ENCODE measurements at places on chromosomes 16 and 17.

GRCh38 chr17:304461-304860, 48.1 kb downstream of the RPH3AL start:
- no peak for DNase-seq

DNA sequence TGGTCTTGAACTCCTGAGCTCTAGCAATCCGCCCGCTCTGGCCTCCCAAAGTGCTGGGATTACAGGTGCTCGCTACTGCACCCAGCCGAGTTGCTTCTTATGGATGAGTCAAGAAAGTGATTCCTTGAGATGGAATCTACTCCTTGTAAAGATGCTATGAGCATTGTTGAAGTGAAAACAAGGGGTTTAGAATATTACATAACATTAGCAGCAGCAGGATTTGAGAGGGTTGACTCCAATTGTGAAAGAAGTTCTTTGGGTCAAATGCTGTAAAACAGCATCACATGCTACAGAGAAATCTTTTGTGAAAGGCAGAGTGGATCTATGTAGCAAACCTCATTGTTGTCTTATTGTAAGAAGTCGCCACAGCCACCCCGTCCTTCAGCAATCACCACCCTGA, 72.7 kb downstream of the NT5M start:
- DNase-seq: no peak

GRCh38 chr17:69065113-69065512, 4.4 kb upstream of the ABCA9 start:
- no peak for DNase-seq

- no peak for DNase-seq
Observed at GRCh38 chr17:81304196-81305015, 9.3 kb upstream of the SLC38A10 start.

DNA sequence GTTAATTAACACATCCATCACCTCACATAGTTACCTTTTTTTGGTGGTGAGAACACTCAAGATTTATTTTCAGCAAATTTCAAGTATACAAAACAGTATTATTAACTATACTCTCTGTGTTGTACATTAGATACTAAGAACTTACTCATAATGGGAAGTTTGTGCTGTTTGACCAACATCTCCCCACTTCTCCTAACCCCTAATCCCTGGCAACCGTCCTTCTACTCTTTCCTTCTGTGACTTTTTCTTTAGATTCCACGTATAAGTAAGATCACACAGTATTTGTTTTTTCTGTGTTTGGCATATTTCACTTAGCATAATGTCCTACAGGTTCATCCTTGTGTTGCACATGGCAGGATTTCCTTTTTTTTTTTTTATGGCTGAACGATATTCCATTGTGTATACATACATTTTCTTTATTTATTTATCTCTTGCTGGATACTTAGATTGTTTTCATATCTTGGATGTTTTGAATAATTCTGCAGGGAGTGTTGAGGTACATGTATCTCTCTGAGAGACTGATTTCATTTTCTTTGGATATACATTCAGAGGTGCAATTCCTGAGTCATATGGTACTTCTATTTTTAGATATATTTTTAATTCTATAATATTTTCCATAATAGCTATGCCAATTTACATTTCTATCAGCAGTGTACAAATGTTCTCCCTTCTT, 19.0 kb downstream of the PPM1D start:
- no peak for DNase-seq

GRCh38 chr16:24013864-24014645, 178.3 kb downstream of the PRKCB start:
- peak; percentile 70 for DNase-seq

DNA sequence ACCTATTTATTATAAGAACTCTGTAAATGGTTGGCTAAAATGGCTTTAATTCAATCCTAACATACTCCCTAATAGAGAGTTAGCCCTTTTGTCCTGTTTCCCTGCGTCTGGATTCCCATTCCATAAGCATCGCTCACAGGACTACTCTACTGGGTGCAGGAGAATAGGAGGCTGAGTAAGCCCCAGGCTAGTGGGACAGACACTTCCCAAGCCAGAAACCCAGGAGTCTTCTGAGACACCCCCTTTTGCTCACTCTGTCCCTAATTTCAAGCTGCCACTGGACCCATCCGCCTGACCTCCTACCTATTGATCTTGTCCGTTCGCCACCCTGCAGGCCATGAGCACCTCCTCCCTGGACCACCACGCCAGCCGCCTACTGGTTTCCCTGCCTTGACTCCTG, 16.7 kb upstream of the TOB1 start:
- no peak for DNase-seq

DNA sequence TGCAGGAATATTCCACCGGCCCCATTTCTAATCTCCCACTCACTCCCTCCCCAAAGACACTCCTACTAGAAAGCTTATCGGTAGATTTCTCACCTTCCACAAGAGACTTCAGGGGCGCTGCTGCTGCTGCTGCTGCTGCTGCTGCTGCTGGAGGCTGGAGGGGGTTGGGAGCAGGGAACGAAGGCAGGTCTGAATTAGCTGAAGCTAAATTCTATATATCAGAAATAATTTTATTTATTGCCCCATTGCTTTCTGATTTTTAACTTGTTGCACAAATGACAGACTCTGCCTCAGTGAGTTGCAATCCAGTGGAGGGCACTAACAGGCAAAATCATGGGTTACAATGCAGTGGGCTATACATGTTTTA, 25.8 kb upstream of the HLF start:
- DNase-seq: no peak

DNA sequence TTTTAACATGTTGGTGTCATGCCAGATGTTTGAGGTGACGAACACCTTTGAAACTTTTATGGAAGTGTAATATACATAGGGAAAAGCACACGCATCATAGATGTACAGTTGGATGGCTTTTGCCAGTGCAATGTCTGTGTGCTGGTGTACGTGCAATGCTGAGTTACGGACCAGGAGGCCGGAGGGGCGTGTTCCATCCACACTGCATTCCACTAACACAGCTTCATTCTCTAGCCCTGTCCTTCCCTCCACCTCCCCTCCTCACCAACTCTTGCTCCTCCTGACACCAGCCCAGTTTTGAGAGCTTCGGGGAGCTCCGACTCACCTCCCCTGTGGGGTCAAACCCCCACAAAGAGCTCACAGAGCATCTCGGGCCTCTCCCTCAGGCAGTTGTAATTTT, 358.8 kb downstream of the C16orf95 start:
- DNase-seq: no peak

- DNase-seq: no peak
Observed at GRCh38 chr16:11280616-11281522, at the start of gene PRM1. Gene PRM1 (minus strand): TSS chr16:11281330. CDS start chr16:11281238, 92 bp downstream.

DNA sequence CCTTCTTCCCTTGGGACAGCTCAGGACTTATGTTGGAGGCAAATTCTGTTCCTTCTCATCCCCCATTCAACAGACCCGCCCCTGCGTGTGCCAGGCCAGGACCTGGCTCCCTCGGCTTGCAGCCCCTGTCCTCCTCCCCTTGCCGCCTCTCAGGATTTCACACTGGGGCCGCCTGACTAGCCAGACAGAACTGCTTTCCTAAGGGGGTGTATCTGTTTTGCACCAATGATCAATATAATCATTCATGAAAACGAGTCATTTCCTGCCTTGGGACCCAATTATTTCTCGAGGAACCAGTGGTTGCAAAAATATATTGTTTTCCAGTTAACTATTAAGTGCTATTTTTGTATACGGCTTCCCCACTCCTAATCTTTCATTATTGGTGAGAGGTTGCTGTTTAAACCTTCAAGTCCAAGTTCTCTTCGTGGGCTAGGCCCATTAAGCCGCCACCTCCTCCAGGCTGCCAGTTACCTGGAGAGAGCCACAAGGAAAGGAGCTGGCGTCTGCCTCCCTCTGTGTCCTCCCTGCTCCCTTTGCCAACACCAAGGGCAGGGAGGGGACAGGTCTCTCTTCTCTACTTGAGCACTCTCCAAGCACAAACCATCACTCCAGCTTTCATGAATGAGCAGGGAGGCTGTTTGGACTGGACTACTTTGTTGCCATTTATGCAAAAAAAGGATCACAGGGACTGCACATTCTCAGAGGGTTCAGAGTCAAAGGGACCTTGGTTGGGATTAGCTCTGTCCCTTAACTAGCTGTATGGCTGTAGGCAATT, 8.9 kb downstream of the DCAKD start:
- no peak for DNase-seq

GRCh38 chr16:2508722-2509400, 4.9 kb upstream of the ATP6V0C start:
- DNase-seq: no peak

- no peak for DNase-seq
Observed at GRCh38 chr17:66945147-66945835, 19.2 kb upstream of the CACNG4 start.

DNA sequence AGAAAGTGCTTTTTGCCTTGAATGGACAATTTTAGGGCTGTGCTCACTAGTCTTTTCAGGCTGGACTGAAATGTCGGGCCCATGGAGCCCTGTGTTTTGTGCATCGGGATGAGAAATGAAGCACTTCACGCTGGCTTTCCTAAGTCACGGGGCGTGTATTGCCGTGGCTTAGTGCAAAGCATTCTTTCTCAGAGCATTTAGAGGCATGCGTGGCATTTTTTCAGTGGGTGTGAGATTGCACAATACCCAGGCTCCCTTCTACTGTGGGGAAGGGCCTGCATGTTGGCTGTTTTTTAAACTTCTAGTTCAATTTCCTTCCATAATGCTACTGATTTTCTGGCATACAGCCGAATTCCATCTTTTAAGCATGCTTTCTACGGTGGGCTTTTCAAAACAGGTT, 12.6 kb upstream of the POLR3E start:
- DNase-seq: no peak

- DNase-seq: no peak
Observed at GRCh38 chr16:62392698-62393097, 356.5 kb upstream of the CDH8 start.

GRCh38 chr16:77172951-77173350, 18.0 kb upstream of the MON1B start:
- no peak for DNase-seq

DNA sequence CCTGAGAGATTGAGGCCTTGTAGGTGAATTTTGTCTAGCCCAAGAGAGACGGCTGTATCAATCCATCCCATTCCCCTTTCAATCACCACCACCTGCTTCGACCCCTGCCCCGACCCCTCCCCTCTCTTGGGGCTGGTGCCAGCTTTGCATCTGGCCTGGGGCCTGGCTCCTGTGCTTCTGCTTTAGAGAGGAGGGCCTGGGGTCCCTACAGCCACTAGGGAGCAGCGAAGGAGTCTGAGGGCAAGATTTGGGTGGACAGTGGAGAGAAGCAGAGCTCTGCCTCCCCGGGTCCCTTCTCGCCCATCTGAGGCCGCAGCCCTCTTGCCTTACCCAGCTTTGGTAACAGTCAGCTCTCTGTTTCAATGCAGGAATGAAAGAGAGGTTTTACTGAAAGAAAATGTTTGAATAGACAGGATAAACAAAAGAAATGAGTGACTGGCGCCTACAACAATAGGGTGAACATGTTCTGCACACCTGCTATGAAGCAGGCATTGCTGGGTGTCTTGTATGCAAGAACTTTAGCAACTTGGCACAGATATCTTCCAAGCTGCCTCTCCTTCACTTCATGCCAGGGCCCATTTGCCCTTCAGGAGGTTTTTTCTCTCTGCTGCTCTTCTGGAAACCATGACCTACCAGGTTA, 57.4 kb downstream of the SLC47A1 start:
- DNase-seq: no peak

DNA sequence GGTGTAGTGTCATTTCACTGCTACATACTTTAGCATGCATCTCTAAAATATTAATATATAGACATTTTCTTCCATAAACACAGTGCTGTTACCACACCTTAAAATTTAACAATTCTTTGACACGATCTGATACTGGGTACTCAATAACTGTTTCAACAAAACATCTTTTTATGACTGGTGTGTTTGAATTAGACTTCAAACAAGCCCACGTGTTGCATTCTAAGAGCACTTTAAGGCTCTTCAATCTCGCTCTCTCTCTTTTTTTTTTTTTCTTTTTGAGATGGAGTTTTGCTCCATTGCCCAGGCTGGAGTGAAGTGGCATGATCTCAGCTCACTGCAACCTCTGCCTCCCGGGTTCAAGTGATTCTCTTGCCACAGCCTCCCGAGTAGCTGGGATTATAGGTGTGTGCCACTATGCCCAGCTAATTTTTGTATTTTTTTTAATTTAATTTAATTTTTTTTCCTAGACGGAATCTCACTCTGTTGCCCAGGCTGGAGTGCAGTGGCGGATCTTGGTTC, 15.8 kb upstream of the SLC46A1 start:
- DNase-seq: no peak

DNA sequence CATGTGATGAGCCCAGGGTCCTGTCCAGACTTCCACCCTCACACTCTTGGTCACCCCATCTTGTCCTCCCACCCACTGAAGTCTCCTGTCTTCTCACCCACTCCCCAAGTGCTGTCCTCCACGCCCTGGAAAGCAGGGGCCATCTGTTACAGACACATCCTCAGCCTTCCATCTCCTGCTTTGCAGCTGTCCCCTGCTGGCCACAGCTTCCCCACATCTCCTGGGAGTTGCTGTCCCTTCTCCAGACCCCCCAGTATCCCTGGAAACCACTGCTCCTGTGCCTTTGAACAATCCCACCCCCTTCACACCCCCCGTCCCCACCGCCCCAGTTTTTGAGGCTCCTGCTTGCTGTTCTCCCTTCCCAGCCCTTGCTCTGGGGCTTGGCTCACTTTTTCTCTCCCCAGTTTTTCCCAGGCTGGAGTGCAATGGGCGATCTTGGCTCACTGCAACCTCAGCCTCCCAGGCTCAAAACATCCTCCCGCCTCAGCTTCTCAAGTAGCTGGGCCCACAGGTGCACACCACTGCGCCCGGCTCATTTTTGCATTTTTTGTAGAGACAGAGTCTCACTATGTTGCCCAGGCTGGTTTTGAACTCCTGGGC, 30.4 kb upstream of the ZFP90 start:
- DNase-seq: no peak

- no peak for DNase-seq
Observed at GRCh38 chr16:77569406-77569805, 134.6 kb upstream of the ADAMTS18 start.

- DNase-seq: no peak
Observed at GRCh38 chr17:50268026-50268425, 6.2 kb upstream of the TMEM92 start.

GRCh38 chr17:62965686-62966425, at the start of gene TANC2:
Gene TANC2 (plus strand): TSS chr17:62966235. CDS start chr17:63009560, 43,325 bp downstream.
- DNase-seq: peak; percentile 84

DNA sequence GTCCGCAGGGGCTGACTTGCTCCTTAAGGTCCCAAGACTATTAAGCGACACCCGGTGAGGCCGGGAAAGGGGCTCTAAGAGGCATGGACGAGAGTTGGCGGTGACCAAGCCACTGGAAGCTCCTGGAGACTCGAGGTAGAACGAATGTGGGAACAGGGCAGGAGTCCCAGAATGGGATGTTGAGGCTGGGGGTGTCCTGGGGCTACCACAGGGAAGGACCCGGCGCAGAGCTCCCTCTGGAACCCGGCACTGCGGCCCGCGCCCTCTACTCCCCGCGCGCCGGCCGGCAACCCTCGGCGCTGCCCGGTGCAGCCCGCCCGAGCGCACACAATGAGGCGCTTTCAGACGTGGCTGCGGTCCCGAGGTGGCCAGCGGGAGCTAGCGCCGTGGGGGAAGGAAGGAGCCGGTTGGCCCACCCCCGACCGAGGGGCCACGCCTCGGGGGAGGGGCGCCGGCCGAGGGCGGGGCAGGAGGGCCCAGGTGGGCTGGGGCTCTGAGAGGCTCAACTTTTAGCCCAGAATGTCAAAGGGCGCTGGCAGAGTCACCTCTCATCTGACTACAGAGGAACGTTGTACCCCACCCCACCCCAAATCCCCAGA, at the start of gene CHST6:
Gene CHST6, minus strand, starts transcription at position 366 of the 599 bp plus-strand sequence. CDS start 15,613 bp downstream, outside the sequence.
- DNase-seq: no peak

- DNase-seq: no peak
Observed at GRCh38 chr16:2337431-2338296, 2.9 kb downstream of the ABCA3 start.

Measured in stimulated activated naive CD4-positive, alpha-beta T cell (primary cell).